ENCODE measurements at places on chromosomes 5 and 9. TPM values are rescaled to one million over a fixed set of nuclear protein-coding genes. Genes with fewer than 3 reads are reported as not detected.

GRCh38 chr5:174426851-174427250 is 297.5 kb upstream of the MSX2 start:
- DNase-seq: no peak

DNA sequence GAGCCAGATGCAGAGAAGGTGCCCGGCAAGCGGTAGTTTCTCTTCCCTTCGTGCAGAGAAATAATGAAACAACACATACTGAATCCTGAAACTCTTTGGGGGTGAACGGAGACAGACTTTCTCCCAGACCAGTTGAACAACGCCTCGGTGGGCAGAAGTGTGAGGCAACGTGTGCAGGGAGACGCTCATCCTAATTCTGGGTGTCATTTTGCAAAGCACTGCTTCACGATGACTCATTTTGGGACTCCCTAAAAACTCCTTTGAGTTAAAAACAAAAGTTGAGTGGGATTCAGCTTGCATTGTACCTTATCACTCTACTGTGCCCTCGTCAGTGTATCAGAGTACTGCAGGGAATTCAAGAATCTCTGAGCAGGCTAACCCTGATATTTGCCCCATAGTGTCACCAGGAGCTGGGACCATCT is 3.5 kb upstream of the NEK6 start:
- no peak for DNase-seq

- DNase-seq: no peak
Observed at GRCh38 chr9:75995066-75995465, 104.6 kb downstream of the PCSK5 start.

DNA sequence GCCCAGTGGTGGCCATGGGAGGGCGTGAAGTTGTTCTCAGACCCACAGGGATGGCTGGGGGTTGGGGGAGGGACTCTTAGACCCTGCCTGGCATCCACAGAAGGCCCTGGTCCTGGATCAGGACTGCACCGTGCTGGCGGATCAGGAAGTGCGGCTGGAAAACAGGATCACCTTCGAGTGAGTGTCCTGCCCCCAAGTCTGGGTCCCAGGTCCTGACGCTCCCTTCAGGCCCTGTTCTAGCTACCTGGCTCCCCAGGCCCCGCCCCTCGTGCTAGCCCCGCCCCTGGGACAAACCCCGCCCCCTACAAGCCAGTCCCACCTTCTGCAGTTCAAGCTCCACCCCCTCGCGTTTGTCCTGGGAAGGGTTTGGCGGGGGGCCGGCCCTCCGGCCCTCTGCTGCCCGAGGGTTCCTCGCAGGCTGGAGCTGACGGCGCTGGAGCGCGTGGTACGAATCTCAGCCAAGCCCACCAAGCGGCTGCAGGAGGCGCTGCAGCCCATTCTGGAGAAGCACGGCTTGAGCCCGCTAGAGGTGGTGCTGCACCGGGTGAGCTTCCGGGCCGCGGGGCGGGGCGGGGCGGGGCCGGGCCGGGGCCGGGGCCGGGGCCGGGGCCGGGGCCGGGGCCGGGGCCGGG is 12.9 kb downstream of the RGS14 start:
- peak; percentile 47 for DNase-seq

C9 gene
- 0.16 TPM for total RNA-seq

Data from HFFc6 (cell line).